Astrocyte of the cerebellum (primary cell): ENCODE measurements at places on chromosomes 3 and 15.
A peak's percentile ranks its signal among the peaks of the same experiment; 100 is the strongest.

- no peak for DNase-seq
Measured at GRCh38 chr15:81293728-81294515, 30.0 kb downstream of the STARD5 start.

DNA sequence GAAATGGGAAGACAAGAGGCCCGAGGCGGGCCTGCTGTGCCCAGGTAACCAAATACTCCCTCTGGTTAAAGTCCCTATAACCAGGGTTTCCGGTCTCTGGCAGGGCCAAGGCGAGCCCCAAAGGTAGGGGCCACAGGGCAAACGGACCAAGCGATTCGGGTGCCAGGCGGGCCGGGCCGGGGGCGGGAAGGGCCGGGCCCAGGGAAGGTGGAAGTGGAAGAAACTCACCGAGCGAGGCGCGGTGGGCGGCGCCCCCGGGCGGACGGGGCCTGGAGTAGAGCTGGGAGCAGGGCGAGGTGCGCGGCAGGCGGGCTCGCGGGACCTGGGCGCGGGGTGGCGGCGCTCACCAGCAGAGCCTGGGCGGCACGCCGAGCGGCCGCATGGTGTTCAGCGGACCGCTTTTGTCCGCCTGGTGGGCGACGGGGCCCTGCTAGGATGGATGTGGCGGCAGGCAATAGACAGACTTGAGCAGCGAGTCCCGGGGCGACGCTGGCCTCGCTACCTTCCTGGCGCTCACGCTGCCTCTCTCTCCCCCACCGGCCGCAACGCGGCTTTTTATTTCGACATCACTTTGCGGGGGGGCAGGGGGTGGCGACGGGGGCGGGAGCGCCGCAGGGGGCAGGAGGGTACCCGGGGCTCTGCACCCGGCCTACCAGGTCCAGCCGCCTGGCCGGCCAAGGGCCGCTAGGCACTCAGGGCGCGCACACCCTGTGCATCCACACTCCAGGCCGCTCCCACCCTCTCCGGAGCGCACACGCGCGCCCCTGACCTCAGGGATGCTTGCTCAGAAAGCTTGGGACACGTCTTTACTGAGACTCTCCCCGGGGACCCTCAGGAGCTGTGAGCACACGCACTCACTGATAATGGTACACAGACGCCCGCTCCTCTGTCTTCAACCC lies at the start of gene GATA2:
Gene GATA2, minus strand, starts transcription at position 531 of the 899 bp plus-strand sequence. CDS start 6,170 bp downstream, outside the sequence.
- DNase-seq, result no peak

DNA sequence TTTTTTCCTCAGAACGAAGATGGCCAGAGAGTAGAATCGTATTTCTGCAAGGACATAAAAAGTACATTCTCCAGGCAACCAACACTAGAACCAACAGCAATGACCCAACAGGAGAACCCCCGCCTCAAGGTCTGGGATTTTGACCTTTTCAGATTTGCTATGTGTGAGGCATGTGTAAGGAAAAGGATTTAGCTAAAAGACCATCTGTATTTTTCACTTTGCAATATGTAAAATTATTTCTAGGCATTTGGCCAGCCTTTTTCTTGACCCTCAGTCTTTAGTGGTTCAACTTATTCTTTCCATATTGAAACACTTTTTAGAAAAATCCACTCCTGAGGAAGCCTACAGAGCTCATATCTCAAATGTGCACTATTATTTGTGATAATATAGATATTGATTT lies 219.2 kb upstream of the GOLGA6L4 start:
- DNase-seq, result no peak

DNA sequence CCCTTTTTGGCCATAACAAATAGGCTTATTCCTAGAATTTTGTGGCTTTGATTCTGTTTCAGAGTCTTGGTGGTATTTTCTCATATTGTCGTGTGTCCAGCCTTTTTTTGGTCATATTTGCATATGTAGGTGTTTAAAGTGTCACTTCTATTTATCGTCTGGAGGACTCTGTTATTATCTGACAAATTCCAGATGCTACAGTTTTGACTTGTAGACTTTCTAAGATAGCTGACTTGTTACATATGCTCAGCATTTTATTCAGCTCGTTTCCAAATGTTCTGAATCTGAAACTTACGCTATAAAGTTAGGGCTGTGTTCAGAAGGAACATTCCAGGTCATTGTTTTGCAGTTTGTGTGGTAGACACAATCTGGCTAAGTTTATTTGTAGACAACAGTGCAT lies 1.9 kb downstream of the PPP4R2 start:
- no peak for DNase-seq

GRCh38 chr3:146625186-146625775 lies 20.1 kb upstream of the PLSCR5 start:
- no peak for DNase-seq

DNA sequence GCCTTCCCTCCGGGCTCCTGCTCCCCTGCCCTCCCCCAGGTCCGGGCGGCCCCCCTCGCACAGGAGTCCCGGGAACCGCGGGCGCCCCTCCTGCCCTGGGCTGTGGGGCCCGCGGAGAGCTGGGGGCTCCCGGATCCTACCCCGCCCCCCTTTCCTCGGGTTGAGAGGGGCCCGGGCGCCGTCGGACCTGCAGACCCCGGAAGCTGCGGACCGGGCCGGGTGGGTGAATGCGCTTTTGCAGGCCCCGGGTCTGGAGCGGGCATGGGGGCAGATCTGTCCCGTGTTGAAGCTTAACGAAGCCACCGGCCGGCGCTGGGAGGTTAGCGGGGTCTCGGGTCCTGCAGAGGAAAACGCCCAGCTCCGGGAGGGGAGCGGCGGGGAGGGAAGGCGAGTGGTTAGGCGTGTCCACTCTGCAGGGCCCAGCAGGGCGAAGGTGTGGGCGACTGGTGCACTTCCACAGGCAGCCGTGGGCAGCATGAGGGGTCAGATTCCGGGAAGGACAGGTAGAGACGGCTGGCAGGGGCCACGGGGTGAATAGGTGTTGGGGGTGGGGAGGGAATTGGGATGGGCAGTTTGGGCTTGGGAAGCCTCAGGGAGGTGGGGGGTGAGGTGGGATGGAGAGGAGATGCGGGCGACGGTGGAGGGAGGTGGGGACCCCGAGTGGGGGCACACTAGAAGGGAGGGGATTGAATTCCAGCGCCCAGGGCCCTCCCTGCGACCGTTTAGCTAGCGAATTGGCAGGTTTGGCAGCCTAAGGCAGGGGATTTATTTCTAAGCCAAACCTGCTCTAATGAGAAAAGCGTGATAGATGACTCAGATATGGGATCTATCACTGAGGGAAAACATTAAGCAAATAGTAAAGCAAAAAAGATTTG lies 635 bp downstream of the CD276 start:
- DNase-seq, result peak; percentile 47

GRCh38 chr3:3817865-3818264 lies 18.6 kb downstream of the LRRN1 start:
- no peak for DNase-seq

DNA sequence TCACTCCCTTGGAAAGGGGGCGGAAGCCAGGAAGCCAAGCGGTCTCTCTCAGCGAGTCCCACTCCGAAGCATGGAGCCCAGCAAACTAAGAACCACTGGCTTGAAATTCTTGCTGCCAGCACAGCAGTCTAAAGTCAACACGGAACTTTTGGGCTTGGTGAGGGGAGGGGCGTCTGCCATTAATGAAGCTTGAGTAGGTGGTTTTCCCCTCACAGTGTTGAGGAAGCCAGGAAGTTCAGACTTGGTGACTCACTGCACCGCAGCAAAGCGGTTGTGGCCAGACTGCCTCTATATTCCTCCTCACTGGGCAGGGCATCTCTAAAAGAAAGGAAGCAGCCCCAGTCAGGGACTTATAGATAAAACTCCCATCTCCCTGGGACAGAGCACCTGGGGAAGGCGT lies 665.4 kb upstream of the CBLB start:
- peak; percentile 84 for DNase-seq

GRCh38 chr3:156776031-156776430 lies 50.1 kb upstream of the LEKR1 start:
- no peak for DNase-seq

DNA sequence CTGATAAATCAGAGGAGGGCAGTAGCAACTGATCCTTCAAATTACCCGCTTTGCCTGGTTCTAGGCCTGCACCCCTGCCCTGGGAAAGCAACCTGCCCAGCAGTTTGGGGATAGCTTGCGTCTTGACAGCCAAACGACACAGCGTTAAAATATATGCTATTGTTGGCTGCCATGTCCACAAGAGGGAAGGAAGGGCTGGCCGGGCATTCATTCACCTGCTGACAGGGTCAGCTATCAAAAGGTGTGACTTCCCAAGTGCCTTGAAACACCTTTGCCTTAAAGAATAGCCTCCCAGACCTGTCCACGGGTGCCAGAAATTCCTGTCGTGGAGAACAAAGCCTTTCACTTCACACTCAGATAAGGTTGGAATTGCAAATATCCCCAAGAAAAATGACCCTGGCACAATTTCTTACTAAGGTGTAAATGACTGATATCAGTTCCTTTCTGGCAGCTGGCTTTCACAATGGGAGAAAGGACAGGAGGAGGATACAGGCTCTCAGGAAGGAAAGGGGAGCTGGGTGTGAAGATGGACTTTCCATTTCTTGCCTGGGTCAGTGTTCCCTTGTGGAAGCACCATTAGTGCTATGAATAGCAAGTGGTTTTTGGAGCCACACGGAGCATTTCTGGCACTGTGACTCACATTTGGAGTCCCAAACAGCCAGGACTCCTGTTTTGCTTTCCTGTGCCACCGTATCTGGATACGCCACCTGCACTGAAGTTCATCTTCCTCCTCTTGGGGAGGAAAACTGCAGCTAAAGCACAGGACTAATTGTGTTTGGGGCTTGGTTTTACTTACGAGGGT lies 19.2 kb downstream of the ALDH1A3 start:
- no peak for DNase-seq

- DNase-seq, result no peak
Measured at GRCh38 chr3:141278196-141279076, 46.8 kb downstream of the PXYLP1 start.

DNA sequence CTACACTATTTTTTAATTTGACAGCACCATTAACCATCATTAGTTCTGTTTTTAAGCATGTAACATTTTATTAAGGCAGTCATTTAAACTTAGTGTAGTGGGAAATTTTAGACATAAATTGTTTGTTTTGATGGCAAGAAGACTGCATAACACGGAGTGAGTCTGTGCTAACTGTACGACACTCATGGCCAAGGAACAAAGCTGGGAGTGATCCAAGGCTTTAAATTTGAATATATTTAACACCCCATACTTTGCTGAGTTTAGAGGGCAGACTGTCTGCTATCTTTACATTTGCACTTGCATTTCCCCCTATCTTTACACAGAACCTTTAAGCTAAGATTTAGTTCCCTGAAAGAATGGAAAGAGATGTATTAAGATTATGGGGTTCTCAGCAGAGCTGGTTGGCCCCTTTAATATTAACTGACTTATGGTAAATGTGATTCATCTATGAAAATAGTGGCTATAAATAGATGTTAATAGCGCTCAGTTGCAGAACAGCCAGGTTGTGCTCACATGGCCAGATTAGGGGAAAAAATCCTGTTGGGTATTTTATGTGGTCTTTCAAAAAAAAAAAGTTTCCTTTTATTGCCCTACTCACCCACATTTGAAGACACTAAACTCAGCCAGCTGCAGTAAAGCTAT lies 120.7 kb downstream of the CMSS1 start:
- no peak for DNase-seq

DNA sequence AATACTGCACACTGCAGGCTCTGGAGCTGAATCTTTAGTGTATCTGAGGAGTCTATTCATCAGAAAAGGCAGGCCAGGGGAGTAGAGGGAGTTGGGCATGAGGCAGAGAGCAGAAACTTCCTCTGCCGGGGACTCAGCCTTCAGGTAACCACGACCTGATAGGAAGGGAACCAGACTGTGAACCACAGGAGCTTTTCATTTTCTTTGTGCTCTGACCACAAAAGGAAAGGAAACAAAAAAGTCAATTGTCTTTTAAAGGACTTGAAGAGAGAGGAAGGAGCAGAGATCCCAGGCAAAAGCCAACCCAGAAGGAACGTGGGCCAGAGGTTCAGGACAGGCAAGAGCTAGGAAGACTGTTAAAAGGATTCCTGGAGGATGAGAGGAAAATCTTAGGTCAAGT lies 573.3 kb downstream of the EPHB1 start:
- no peak for DNase-seq

DNA sequence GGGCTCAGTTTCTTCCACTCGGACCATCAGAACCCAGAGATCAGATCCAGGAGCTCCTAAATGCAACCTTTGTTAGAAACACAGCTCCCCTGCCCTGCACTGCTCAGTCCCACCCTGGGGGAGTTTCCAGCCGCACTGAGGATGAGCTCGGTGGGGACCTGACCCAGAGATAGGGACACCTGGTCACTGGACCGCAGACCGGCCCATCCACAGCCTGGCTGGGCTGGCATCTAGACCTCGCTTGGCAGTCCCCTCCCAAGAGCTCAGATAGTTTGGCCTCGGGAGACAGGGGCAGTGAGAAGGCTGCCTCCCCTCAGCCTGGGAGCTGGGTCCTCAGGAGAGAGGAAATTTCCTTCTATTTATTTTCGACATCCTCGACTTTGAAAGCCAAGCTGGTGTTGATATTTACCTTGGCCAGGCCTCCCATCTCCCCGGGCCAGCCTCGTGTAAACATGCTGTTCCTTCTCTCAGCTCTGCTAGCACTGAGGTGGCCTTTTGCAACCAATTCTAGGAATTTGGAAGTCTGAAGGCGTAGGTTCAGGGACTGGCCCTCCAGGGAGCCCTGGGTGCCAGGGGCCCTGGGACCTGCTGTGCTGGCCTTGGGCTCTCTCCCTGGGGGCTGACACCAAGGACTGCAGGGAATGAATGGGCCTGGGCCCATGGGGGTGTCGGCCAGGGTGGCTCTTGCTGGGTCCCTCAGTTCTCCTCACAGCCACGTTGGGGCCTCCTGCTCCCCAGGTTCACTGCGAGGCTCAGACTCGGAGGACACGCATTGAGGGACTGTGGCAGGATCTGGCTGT lies 90.1 kb downstream of the VGLL4 start:
- no peak for DNase-seq

GRCh38 chr3:193194371-193194770 lies 46.7 kb upstream of the PLAAT1 start:
- no peak for DNase-seq

- DNase-seq, result no peak
Measured at GRCh38 chr3:188819939-188820338, 351.8 kb upstream of the TPRG1 start.

- DNase-seq, result no peak
Measured at GRCh38 chr3:194007592-194008337, 128.2 kb upstream of the HES1 start.

- DNase-seq, result no peak
Measured at GRCh38 chr3:63955036-63955650, 43.0 kb upstream of the SCAANT1 start.

GRCh38 chr3:122301063-122301462 lies 24.0 kb upstream of the CSTA start:
- no peak for DNase-seq

- DNase-seq, result no peak
Measured at GRCh38 chr3:55490276-55490913, 3.3 kb upstream of the WNT5A start.

DNA sequence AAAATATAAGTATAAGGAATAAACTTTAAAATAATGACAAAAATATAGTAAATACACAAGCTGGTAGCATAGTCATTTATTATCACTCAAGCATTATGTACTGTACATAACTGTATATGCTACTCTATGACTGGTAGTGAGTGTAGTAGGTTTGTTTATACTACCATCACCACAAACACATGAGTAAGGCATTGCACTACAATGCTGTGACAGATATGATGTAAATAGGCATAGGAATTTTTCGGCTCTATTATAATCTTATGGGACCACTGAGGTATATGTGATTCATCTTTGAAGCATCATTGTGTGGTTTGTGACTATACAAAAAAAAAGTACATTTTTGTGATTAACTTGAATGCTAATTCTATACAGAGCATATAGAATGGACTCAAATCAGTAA lies 35.3 kb upstream of the FBN1 start:
- DNase-seq, result peak; percentile 55

- no peak for DNase-seq
Measured at GRCh38 chr3:150174179-150174578, 203.5 kb upstream of the PFN2 start.
